ENCODE measurements at places on chromosomes 7 and 10.

- no peak for DNase-seq
Measured at GRCh38 chr10:104622598-104623209, 18.4 kb upstream of the SORCS3 start.

- DNase-seq, result no peak
Measured at GRCh38 chr7:117665368-117665767, 185.5 kb downstream of the CFTR start.

- DNase-seq, result no peak
Measured at GRCh38 chr7:26675143-26675887, 189.1 kb downstream of the SKAP2 start.

DNA sequence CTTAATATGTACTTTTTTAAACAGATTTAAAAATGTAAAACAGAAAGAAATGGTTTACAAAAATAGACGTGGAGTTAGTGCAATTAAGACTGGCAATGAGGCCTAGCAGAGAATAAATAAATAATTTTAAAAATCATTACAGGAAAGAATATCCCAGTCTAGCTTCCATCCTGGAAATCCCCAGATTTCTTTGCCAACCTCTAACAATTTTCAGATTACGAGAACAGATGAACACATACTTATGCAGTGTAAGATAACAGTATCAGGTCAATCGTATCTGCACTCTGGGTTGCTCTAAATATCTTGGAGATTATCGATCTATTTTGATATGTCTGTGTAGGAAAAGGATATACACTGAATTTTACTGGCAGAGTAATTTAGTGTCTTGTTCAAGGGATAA lies 210.5 kb downstream of the SEMA3A start:
- no peak for DNase-seq

GRCh38 chr10:33722067-33722466 lies 387.6 kb upstream of the NRP1 start:
- DNase-seq, result no peak

DNA sequence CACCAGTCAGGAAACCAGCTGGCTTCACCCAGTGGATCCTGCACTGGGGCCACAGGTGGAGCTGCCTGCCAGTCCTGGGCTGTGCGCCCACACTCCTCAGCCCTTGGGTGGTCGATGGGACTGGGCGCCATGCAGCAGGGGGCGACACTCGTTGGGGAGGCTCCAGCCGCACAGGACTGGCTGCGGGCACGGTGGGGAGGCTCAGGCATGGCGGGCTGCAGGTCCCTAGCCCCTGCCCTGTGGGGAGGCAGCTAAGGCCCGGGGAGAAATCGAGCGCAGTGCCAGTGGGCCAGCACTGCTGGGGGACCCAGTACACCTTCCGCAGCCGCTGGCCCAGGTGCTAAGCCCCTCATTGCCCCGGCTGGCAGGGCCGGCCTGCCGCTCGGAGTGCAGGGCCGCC lies 12.4 kb upstream of the NRG3 start:
- DNase-seq, result no peak

DNA sequence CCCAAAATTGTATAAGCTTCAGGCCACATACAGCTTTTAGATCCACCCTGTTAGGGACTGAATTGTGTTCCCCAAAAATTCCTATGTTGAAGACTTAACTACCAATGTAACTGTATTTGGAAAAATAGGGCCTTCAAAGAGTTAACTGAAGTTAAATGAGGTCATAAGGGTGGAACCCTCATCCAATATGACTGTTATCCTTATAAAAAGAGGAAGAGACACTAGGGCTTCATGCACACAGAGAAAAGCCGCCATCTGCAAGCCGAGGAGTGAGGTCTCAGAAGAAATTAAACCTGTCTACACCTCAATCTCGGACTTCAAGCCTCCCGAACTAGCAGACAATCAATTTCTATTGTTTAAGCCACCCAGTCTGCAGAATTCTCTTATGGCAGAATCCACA lies 317.9 kb upstream of the NFE2L3 start:
- no peak for DNase-seq

DNA sequence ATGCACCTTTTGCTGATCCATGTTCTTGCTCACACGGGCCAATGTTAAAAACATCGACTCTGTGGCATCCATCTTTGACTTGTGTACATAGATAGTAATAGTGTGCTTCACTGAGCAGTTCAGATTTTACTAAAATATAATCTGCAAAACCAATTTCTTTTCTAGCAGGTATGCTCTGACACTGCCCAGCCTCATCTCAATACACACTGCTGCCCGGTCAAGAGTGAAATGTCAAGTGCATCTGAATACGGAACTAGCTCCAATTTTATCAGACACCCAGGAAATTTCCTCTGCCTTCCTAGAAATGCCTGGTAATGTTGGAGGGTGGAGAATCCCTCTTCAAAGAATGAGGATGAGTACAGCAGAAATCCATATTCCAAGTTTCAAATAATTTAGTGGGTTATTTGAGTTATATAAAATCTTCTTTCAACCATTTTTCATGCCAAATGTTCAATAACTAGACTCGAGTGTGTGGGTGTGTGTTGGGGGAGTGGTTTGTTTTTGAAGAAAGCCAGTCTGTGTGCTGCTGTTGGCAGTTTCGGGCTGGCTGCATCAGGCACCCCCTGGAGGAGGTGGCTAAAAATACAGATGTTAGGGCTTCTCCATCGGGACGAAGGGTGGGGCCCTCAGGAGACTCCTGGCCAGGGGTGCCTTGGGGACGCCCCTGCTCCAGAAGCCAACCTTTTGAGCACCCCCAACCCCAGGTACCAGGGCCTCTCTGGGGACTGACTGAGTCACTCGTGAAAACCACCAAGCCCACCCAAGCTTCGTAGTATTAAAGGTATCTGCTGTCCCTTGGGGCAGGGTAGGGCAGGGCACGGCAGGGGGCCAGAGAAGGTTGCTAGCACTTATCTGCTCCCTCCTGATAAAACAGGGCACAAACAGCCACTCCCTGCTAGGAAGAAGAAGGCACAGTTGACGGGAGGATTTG lies 15.4 kb downstream of the CTBP2 start:
- peak; percentile 59 for DNase-seq

GRCh38 chr10:1635340-1635739 lies 102.0 kb downstream of the ADARB2 start:
- DNase-seq, result no peak

GRCh38 chr7:47801423-47801822 lies 146.8 kb downstream of the PKD1L1 start:
- DNase-seq, result no peak

- DNase-seq, result no peak
Measured at GRCh38 chr10:78726171-78726570, 342.6 kb upstream of the ZMIZ1 start.

DNA sequence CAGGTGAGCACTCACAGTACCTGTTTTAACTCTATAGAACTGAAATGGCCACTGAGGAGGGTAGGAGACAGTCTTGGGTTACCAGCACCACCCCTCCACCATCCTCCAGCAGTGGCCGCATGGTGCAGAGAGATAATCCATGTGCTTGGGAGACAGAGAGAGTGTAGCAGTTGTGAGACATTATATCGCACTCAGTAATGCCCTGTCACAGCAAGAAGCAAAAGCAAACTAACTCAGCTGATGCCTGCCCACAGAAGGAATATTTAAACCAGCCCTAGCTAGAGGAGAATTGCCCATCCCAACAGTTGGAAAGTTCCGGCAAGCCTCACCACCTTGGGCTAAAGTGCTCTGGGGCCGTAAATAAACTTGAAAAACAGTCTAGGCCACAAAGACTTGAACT lies 58.8 kb upstream of the HBP1 start:
- no peak for DNase-seq

DNA sequence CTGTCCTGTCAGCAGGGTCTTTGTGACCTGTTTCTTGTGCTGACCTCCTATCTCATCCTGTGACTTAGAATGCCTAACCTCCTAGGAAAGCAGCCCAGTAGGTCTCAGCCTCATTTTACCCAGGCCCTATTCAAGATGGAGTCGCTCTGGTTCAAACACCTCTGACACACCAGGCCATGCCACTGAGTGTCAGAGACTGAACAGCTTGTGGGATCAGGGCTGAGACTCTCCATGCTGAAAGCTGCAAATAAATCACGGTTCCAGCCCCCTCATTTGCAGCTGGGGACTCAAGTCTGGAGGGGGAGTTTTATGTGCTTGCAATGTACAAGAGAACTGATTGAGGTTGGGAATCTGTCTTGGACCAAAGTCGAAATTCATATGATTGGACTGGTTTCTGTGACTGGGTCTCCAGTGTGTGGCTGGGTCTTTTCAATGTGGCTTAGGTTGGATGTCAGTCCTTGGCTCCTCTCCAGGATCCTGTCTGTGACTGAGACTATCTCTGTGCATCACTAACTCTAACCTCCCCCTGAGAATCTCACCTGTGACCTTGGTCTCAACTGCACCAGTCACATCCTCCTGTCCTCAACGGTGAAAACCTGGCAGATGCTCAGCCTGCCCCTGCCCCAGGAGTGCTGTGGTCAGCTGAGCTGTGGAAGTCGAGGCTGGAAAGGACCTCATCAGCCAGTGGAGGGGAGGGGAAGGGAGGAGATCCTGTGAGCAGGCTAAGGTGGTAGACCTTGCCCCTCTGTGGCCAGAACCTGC lies 11.7 kb downstream of the PRF1 start:
- no peak for DNase-seq

DNA sequence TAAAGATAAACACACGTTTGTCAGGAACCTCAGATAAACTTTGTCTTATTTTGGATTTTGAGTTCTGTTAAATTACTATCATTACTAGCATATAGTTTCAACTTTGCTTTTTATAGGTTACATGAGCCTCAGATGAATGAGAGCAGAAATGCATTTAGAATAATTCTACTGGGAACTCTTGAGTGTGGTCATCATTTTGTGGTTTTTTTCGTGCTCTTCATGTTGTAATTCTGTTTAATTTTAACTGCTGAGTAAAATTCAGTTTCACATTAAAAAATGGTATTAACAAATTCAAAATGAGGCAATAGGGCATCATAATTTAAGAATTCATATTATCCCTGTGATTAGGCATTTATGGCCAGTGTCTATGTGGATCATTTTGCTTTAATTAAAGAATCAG lies 72.9 kb downstream of the GNAI1 start:
- no peak for DNase-seq

DNA sequence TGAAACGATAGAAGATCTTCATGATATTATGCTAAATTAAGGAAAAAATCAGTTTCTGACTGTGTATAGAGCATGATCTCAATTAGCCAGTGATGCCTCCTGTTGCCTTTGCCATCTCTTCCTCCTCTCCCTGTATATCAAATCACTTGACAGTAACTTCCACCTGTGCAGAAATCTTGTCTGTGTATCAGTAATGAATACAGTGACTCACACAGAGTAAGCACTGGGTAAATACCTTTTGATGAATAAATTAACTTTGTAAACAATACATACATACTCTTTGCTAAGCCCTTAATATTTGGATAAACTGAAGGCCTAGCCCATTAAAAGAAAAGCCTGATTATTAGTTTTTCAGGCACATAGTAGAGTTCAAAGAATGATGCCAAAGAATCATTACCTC lies 610.6 kb upstream of the NRP1 start:
- no peak for DNase-seq

DNA sequence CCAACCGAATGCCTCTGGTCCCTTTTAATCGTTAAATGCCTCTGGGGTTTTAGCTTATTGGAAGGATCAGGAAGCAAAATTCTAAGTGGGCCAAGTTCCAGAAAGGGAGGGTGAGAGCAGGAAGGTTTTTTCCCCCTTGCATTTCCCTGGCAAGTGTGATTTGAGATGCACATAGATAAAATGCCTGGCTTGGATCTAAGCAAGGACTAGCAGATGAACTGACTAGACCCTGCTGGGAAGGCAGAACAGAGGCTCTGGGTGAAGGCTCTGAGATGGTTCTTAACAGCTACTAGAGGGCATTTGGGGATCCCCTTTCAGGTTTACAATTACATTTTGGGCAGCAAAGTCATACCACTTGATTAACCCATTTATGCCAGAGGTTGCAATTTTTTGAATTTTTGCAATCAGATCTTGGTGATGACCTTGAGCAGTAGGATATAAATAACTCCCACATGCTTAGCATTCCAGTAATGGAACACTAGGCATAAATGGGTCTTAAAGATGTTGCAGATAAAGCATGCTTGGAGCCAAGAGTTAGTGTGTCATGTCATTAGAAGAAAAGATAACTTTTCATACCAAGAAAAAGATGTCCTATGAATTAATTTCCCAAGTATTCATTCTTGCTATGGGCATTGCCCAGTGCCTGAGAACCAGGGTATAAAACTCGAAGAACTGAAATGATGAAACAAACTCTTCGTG lies 205.9 kb downstream of the SEC23IP start:
- DNase-seq, result no peak

GRCh38 chr7:147999962-148000361 lies 590.6 kb upstream of the C7orf33 start:
- DNase-seq, result no peak

DNA sequence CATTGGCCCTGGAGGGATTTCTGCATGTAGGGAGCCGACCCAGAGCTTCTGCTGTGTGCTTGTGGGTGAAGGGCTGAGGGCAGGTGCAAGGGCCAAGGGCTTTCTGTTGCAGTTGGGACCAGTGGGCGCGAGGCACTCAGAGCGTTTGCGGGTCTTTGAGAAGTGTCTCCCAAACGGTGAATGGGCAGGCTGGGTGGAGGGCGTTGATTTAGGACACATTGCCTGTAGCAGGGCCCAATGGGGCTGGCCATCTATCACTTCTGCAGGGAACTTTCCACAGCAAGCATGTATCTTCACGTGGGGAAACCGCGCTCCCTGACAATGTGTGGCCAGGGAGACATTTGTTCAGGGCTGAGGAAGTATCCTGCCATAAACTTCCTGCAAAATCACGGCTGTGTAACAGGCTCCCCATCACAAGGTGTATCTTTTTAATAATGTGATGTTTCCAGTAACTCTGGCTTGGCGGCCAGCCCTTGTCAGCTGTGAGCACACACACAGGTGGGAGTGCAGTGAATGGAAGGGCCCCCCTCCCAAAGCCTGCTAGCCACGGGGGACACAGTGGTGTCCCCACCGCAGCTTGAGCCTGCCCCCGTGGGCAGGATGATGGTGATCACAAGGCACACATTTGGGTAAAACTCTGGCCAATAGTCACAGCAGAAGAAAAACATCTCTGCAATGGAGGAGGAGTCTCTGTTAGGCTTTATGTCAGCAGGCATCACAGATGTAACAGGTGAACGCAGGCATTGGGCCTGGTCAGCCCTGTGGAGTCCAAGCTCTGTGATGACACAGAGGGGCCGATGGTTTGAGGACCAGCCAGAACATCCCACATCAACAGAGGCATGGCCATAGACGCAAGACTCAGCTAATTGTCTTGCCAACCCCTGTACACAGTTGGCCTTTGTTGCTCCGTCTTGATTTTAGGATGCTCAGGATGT lies 84.3 kb downstream of the GLRX3 start:
- DNase-seq, result no peak

GRCh38 chr10:67239864-67240497 lies 314.1 kb downstream of the LRRTM3 start:
- no peak for DNase-seq

DNA sequence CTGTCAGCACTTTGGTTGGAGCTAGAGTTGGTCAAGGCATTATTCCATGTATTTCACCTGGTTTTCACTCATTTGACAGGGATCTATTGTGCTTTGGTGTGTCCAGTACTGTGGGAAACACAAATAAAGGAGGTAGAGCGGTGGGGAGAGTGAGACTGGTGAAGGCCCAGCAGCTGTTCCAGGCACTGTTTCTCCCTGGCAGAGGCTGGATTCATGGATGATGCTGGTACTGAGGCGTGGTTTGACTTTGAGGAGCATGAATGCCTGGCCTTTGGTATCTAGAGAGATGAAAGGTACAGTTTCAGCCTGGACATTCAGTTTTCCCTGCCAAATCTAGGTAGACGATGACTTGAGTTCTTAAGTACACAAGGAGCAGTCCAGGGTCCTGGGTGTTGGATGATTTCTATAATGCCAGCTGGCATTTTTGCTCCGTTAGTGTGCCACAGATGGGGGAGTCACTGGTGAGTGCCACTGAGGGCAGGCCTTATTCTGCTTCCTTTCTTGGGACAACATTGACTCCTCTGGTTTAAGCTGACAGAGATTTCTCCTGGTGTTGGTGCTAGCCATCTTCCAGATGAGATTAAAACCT lies 162.2 kb upstream of the BMPER start:
- no peak for DNase-seq
